T-helper 9 cell (primary cell): ENCODE measurements at places on chromosomes 1 and 21.

DNA sequence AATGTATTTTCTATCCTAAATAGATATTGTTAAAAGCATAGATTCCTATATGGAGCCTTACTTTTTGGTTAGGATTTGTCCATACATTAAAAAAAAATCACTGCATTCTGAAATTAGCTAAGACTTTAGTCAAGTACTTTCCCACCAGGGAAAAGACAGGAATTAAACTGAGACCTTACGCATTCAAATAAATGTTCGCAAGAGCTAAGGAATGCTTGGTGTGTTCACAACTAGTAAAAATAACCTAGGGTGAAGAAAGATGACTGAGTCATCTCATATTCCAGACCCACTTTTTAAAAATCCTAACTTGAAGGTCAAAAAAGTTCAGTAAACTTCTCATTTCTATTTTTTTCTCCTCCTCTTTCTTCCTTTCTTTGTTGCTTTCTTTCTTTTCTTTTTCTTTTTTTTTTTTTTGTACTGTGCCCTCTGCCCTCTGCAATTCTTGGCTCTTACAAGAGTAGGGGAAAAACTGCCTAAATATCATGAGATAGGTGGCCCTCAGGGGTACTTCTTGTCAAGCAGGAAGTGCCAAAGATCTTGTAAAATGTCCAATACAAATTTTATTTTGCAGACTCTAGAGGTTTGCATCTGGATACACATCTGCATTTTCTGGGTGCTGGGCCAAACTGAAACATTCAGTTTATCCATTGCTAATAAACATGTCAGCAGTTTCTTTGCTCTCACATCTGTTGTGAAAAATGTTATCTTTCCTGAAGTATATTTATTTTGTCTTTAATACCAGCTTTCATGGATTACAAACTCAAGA is 121.4 kb upstream of the GORAB start:
- DNase-seq: no peak

GRCh38 chr1:87916965-87917364 is 588.3 kb downstream of the LMO4 start:
- DNase-seq: no peak

DNA sequence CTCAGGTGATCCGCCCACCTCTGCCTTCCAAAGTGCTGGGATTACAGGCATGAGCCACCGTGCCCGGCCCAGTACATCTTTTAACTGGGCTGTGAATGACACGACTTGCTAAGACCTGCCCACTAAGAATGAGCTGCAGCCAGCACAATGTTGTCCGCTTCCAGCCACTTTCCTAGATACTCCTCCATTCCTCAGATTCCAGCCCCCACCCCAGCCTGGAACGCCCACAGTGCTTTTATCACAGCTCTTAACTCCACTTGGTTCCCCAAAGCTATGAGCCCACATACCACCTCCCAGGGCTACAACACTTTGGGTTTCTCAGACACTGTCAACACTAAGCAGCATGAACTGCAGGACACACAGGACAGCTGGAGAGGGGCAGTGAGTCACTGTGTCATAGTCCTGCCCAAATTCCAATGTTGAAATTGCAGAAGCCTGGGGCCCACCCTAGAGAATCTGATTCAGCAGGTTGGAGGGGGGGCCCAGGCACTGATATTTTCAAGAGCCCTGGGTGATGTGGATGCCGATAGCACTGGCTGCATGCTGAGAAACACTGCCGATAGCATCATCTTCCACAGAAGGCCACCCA is 58.0 kb downstream of the ACBD3 start:
- DNase-seq: no peak

GRCh38 chr1:910311-910880 is 13.3 kb upstream of the SAMD11 start:
- no peak for DNase-seq

- no peak for DNase-seq
These were observed 65.2 kb upstream of the PRKACB start for GRCh38 chr1:84078842-84079202.

DNA sequence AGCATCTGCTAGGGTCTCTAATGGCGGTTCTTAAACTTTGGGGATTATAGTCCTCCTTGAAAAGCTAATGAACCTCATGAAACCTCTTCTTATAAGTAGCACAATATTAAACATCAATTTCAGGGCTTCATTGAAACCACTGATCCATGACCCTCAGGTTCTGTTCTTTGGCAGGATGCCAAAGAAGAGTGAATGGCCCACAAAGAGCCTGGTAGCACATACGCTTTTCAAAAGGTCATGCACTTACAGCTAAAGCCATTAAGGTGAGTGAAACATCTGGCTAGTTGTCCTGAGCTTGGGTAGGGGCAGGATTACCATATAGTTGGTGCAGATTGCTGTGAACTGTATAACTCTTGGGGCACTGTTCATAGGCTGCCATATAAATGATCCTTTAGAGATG is 42.3 kb downstream of the MDM4 start:
- DNase-seq: no peak

DNA sequence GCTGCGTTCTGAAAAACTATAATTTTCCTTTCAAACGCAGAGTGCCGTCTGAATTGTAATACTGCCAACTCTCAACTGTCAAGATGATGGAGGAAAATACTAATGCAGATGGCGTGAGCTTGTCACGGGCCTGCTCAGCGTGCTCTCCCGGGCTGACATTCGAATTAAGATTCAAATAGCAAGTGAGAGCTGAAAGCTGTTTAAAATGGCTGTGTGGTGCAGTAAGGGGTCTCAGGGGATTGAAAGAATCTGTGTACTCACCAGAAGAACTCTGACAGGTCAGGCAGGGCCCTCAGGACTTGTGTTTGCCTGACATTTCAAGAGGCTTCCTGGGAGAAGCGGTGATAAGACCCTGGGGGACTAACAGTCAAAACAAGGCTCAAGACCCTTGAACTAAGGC is 33.1 kb downstream of the ZMYND12 start:
- no peak for DNase-seq

DNA sequence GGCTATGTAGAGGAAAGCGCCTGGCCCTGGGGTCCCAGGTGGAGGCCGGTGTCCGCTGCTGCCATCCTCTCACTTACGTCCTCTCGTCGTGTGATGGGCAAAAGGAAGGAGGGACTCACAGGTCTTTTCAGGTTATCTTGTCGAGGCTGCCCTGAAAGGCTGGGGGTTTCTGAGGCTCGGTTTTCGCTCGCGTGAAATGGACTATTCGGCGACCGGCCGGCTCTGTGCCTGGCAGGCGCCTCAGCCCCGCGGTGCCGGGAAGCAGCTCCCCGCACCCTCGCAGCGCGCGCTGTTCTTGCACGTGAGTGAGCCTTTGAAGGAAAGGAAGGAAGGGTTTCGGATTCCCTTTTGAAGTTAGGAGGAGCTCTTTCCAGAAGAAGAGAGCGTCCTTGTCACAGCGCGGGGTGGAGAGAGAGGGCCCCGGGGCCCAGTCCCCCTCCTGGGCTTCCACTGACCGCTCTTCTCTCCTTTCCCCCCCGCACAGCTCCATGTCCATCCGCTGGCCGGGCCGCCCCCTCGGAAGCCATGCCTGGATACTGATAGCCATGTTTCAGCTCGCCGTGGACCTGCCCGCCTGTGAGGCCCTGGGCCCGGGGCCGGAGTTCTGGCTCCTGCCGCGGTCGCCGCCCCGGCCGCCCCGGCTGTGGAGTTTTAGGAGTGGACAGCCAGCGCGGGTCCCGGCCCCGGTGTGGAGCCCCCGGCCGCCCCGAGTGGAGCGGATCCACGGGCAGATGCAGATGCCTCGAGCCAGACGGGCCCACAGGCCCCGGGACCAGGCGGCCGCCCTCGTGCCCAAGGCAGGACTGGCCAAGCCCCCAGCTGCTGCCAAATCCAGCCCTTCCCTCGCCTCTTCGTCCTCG is 57.2 kb downstream of the AJAP1 start:
- DNase-seq: no peak

DNA sequence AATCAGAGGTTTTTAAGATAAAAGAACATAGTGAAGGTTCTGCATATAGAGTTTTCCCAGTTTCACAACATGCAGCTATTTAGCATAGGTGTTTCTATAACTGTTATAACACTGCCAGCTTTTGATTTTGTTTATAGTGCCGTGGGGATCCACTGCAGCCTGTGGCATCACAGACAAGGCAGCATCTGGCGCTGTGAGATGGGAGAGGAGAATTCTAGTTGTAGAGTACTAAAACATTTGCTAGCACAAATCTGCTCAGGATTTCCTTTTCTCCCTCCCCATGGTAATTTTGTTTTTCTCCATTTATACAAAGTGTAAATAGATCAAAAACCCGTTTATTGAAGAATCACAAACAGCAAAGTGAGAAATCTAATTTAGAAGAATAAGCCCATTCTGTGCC is 482.8 kb upstream of the NCAM2 start:
- no peak for DNase-seq

DNA sequence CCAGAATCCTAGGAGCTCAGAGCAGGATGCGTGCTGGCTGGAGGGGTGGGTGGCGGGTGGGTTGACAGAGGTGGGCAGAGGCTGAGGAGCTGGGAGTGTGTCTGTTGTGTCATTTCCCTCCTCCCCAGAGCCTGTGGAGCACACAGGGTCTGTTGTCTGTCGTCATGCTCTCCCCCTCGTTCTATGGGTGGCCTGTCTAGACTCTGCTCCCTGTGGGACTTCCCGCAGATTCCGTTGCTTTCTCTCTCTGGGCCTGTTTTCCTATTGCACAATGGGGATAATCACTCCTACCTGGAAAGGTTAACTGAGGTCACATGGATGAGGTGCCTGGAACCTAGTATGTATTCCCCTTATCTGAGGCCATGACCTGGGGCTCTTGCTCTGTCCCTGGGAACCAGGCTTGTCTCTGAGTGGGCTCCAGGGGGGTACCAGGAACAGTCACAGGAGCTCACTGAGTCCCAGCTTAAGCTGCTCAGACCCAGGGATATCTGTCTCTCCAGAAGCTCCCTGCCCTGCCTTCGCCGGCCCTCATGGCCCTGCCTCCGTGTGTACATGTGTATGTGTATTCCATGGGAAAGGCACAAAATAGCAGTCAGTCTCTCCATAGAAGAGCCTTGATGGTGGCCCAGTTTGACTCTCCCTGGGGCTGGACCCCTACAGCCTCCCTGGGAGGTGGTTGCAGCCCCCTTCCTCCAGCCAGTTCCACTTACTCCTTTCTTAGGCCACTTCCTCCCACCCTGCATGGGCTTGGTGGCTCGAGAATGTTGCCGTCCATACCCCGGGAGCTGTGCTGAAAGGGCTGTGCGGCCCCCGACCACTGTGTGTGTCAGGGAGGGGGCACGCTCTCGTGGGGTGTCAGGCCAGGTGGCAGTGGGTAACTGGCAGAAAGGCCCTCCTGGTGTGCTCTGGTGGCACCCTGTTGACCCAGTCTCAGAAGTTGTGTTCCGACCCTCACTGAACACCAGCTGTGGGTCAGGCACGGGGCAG is 17.9 kb downstream of the PTPRF start:
- DNase-seq: no peak

- DNase-seq: no peak
These were observed 276.6 kb downstream of the SETD4 start for GRCh38 chr21:35783721-35784120.

DNA sequence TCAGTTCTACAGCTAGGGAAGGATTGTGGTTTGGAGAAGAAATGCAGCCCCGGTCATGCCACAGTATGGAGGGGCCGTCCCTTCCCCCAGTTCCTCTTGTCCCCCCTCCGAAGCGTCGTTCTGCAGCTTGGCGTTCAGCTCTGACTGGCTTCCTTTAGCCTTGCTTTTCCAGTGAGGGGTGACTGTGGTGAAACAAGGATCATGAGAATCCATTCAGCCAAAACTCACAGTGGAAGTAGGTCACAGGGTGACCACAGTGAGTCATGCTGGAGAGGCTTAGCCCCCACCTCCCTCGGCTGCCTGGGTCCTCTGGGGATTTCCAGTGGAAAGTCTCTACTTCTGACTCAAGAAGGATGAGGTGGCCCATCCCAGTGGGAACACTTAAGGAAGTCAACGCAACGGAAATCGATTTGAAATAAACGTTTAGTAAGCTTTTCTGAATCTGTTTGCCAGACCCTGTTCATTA is 37.3 kb upstream of the COL6A2 start:
- DNase-seq: no peak

DNA sequence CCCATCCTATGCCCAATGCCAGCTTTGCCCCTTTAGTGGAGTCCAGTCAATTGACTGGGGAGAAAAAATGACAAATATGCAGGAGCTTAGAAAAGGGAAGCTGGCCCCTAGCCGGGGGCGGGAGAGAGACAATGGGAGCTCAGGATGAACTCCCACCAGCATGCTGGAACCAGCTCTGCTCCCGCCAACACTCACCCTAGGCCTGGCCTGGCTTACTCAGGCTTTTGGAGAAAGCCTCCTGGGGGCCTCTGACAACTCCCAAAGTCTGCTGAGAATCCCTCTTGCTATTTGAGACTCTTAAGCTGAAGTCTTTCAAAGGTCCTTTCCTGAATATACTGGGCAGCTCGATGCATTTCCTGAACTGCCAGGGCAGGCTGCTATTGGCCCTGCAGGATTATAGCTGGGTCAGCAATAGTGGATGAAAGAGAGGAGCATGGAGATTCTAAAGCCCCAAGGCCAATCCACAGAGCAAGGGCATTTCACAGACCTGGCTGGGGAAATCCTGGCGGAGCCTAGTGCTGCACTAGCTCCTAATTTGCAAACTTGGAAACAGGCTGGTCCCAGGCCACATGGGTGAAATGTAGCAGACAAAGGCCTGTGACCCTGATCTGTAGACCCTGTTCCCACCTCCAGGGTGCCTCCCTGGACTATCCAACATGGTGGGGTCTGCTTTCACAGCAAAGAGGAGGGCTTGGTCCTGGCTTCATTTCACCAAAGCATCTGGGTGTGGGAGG is 35.7 kb upstream of the CLSTN1 start:
- no peak for DNase-seq
